T-helper 1 cell (primary cell): ENCODE measurements at places on chromosomes 11 and 22.

GRCh38 chr11:119854521-119854920 lies 125.5 kb upstream of the NECTIN1 start:
- DNase-seq: no peak

GRCh38 chr11:101661559-101661958 lies 77.8 kb upstream of the TRPC6 start:
- no peak for DNase-seq

- no peak for DNase-seq
Observed at GRCh38 chr11:28153586-28153985, 45.4 kb downstream of the METTL15 start.

- DNase-seq: no peak
Observed at GRCh38 chr11:104462341-104462740, 298.4 kb upstream of the PDGFD start.

GRCh38 chr11:119721129-119722120 lies 7.6 kb downstream of the NECTIN1 start:
- no peak for DNase-seq

DNA sequence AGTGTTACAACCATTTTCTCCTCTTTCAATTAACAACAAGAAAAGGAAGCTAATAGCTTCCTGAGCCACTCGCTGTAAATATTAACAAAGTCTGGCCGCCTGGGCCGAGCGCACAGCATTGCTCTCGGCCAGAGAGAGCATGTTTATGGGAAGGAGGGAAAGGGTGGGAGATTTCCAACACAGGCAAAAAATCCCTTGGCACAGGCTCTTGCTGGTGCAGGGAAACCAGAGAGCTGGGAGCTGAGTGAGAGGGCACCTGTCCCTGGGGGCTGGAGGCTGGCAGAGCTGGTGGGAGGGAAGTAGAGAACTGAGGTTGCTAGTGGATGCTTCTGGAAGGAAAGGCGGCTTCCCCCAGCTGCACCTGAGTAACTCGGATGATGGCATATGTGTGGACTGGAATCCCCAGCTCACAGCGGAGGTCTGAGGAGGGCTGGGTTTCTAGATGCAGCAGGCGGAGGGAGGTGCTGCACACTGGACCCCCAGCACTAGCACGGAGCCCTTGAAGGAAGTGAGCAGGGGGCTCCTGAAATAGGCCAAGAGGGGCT lies 59.6 kb downstream of the FLRT1 start:
- DNase-seq: no peak

DNA sequence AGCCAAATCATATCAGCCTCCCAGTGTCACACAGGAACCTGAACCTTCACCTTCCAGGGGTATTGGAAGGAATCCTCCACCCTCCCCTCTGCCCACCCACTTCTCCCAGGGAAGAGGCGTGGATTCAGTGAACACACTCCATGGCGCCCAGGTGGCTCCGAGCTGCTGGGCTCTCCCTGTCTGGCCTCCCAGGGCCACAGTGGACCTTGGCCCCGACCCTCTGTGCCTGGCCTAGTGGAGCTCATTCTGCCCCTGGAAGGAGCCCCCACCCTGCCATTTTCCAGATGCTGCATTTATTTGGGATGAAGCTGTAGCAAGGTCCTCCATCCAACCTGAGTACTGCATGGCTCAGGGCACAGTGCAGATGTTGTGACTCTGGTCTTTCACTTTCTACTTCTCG lies 1340.1 kb downstream of the TBC1D22A start:
- no peak for DNase-seq

DNA sequence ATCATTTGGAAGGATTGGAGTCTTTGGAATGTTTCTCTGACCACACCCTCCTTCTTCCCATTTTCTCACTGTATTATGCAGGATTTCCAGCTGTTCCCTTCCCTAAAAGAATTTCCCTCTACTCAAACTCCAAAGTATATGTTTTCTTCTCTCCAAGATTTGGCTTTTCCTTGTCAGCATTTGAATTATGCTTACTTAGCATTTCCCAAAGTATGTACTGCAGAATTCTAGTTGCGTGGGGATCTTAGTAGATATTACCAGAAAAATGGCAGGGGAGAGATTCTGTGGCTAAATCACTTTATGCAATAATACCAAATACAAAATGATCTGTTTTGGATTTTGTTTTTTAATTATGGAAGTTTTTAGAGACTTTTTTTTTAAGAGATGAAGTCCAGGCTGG lies 142.3 kb downstream of the OR4C45 start:
- DNase-seq: no peak

GRCh38 chr11:106222626-106223025 lies 145.2 kb downstream of the AASDHPPT start:
- no peak for DNase-seq

DNA sequence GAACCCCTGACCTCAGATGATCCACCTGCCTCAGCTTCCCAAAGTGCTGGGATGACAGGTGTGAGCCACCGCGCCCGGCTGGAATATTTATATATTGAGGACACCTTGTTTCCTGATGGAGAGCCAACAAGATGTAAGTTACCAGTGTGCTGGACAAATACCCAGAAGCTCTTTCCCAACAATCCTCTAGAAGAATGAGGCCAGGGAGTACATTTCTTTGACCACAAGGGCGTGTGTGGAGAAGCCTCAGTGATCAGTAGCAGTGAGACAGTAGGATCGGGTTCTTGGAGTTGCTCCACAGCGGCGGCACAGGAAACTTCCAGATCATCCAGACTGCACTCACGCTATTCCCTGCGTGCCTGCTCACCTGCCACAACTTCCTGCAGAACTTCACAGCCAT lies 10.3 kb upstream of the POLA2 start:
- DNase-seq: no peak

DNA sequence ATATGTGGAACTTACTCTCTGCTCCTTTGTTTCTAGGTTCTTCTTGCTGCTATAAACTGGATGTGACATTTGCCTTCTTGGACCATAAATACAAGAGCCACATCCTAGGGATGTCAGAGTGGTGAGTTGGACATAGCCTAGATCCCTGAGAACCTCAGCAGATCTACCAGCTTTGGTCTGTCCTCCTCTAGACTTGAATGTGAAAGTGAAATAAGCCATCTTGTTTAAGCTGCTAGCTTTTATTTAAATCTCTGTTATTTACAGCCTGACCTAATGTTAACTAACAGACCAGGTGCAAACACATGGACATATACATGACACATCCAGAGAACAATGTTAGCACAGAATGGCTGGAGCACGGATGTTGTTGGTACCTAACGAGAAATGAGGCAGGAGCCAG lies 36.0 kb downstream of the SLN start:
- no peak for DNase-seq

DNA sequence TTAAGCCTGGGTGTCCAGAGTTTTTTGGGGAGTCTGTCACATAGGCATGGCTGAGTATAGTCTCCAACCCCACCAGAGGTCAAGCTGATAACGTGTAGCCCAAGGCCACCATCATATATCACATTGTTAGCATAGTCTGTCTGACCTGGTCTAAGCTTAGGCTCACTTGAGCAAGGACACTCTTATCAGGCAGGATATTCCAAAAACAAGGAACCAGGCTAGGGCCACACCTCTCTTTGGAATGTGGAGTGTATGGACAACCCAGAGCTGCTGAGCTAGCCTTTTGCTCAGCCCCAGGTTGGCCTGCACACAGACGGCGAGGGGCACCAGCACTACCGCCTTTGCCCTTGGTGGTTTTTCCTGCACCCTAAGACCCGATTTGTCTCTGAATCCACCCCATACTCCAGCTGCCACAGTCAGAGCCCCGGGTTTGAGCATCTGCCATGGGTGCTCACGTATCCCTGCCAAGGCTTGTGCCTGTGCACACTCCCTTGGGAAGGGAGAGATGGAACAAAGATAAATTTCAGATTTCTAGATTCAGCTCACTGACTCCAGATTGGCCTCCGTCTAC lies 7.2 kb downstream of the SNAP29 start:
- DNase-seq: no peak

GRCh38 chr11:47863898-47864430 lies 15.8 kb upstream of the NUP160 start:
- no peak for DNase-seq

DNA sequence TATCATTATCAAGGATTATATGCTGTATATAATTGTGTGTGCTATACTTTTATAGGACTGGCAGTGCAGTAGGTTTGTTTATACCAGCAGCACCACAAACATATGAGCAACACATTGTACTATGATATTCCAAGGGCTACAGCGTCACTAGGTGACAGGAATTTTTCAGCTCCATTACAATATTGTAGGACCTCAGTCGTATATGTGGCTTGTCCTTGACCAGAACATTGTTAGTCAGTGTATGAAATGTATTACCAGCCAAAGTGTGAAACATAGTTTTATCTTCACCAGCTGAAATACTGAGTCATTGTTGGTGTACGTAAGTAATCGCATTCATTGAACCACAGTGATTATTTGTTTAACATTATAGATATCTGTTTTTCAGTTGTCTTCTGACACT lies 20.4 kb downstream of the JHY start:
- DNase-seq: no peak

GRCh38 chr11:91761406-91762025 lies 463.1 kb upstream of the FAT3 start:
- DNase-seq: no peak

DNA sequence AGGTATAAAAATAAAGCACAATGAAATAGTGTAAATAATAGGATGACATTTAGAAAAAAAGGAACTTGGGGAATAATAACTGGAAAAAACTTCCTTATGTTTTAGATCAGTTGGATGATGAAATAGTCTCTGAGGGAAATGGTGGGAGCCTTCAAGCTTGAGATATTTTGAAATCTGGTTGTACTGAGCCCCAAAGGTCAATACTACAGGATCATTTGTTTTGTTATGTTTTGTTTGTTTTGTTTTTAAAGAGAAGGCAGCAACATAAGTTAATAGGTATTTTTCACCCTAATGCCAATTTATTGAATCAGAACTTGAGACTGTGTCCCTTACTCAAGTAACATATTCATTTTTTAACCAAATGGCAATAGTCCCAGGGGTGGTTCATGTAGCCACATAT lies 393.1 kb downstream of the ETS1 start:
- no peak for DNase-seq

GRCh38 chr11:57353446-57353845 lies 15.3 kb downstream of the P2RX3 start:
- no peak for DNase-seq

- peak; percentile 38 for DNase-seq
Observed at GRCh38 chr22:44047891-44048301, 23.8 kb downstream of the PARVB start.

DNA sequence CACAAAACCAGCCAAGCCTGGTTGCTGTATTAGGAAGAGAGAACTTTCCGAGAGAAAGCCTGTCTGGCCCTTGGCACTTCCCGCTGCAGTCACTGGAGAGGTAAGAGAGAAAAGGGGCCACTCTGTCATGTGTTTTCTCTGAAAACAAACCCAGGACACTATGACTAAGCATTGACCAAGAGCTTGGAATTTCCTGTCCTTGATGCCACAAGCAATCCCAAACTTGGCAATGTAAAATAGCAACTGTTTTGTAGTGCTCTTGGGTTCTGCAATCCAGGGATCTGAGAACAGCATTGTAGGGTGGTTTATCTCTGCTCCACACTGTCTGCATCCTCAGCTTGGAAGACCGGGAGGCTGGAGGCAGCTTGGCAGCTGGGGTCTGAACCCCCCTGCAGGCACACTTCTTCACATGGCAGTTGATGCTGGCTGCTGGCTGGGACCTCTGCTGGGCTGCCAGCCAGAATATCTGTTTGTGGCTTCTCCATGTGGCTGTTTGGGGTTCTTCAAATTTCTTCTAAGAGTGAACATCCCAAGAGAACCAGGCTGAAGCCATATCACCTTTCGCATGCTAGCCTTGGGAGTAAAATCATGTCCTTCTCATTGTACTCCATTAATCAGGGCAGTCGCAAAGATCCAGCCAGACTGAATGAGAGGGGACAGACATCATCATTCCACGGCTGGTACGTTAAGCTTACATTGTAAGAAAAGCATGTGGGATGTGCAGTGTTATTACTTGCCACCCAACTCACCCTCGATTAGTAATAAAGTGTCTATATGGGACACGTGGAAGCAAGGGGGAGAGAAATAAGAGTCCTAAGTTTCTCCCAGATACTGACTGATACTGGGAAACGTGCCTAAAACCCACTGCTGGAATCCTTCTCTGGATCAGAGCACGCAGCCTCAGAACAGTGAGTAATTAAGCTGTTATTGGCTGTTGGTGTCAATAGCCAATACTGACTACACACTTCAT lies 537.4 kb upstream of the B3GAT1 start:
- DNase-seq: no peak

DNA sequence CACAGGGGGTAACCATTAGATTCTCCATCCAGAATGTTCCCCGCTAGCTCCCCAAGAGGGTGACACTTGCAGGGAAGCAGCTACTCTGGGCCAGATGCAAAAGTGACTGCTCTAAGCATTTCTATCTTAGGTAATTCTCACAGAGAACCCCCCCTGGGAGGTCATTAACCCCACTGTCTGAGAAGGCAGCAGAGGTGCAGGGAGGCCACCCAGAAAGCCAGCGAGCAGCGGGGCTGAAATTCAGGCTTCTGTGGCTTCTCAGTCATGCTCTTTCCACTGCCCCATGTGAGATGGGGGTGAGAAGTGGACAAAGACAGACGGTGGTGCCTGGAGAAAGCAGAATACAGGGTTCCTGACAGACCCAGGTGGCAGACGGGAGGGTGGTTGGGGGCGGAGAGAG lies 114.4 kb upstream of the ASPHD2 start:
- no peak for DNase-seq

- DNase-seq: no peak
Observed at GRCh38 chr11:2664791-2665525, 34.8 kb downstream of the KCNQ1OT1 start.

- DNase-seq: no peak
Observed at GRCh38 chr11:104830080-104830479, 68.2 kb downstream of the CASP12 start.

DNA sequence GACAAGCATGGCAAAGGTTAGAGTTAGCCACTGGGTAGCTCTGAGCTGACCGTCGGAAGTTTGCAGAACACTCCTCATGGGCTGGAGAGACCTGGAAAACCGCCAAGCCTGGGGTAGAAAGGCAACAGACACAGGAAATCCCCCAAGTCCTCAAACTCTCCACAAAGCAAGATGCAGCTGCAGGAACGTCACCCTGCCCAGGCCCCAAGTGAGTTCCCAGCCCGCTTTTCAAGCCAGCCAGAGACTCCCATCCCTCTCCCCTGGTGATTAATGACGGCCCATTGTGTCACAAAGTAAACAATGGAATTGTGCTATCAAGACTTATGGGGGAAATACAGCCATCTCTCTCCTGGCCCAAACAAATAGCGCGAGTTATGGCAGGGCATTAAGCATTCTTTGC lies 633.0 kb downstream of the TBC1D22A start:
- no peak for DNase-seq

- DNase-seq: no peak
Observed at GRCh38 chr11:62464655-62465054, 45.8 kb downstream of the SCGB1A1 start.
